Activated gamma-delta T cell treated with Interleukin-2 at 50 U/mL for 16 hours (primary cell): ENCODE measurements at places on chromosomes 3 and 15.

DNA sequence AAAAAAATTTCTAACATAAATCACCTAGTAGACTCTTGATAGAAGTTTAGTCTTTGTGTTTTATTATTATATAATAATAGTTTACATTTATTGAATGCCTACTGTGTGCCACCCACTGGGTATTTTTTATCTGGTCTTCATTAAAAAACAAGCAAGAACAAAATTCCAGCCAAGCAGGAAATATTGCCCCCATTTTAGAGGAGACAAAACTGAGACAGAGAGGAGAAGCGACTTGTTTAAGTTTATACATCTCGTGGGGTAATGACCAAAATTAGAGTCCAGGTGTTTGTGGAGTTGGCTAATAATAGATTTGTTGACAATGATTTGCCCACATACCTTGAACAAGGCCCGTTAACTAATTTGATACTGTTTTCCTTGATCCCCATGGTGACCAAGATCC is 33.1 kb upstream of the FBXL22 start:
- no peak for DNase-seq

DNA sequence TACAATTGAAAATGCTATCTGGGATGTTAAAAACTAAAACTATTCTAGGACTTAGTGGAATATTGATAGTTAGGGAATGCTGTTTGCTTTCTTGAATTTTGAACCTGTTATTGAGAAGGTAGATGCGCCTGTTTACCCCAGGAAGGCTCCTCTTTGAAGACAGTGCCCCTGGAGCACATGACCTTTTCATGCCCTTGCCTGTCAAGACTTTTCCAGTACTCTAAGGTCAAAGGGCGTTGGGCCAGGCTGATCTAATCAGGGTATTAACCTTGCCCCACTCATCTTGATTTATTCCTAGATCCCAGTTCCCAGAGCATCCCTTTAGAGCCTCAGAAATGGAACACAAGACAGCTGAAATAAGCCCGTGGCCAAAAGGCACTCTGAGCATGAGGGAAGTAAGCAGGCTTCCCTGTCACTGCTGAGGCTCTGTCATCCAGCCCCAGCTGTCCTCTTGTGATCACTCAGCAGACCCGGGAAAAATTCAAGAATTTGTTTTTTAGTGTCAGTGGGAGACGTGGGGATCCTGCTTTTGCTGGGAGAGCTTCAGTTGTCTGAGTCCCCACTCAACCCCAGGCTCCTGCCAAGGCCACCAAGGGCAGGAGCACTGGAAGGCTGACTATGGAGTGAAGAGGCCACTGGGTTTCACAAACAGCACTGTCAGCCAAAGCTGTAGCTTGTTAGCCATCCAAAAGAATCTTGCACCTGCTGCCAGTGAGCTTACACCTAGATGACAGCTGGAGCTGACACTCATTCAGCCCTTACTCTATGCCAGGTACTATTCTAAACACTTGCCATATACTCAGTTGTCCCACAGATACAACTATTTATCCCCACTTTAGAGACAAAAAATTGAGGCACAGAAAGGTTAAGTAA is 169.0 kb downstream of the PGPEP1L start:
- DNase-seq, result no peak

GRCh38 chr3:39317571-39318169 is 11.8 kb upstream of the CCR8 start:
- DNase-seq, result no peak

- no peak for DNase-seq
These were observed 1.4 kb downstream of the SRGAP3 start for GRCh38 chr3:9247941-9248521.

- no peak for DNase-seq
These were observed 2.8 kb downstream of the ACTL6A start for GRCh38 chr3:179565496-179565895.

DNA sequence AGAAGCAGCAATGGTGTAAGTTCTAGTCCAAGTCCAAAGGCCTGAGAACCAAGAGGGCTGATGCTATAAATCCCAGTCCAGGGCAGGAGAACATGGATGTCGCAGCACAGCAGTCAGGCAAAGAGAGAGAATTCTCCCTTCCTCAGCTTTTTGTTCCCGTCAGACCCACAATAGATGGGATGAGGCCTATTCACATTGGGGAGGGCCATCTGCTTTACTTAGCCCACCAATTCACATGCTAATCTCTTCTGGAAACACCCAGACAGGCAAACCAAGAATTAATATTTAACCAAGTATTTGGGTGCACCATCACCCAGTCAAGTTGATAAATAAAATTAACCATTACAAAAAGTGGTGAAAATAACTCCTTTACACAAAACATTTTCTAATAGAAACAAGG is 511.7 kb upstream of the UBE2E2 start:
- DNase-seq, result no peak

- no peak for DNase-seq
These were observed 37.4 kb upstream of the CCDC174 start for GRCh38 chr3:14614189-14614588.

GRCh38 chr15:73357999-73358665 is 10.6 kb downstream of the HCN4 start:
- DNase-seq, result no peak

DNA sequence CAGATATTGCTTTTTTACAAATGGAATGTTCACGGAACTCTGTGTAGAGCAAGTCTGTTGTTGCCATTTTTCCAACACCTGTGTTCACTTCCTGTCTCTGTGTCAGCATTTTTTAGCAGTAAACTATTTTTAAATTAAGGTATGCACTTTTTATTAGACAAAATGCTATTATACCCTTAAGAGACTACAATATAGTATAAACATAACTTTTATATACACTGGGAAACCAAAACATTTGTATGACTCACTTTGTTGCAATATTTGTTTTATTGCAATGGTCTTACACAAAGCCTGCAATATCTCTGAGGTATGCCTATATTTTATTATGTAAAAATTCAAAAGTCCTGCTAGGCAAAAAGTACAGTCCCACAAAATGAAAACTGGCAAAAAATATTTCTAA is 39.8 kb upstream of the FGF7 start:
- no peak for DNase-seq

GRCh38 chr3:40044487-40044886 is 235.1 kb downstream of the MYRIP start:
- DNase-seq, result no peak

- DNase-seq, result no peak
These were observed 191.6 kb upstream of the FAM3D start for GRCh38 chr3:58858126-58858525.

GRCh38 chr3:59480486-59480995 is 430.7 kb upstream of the CFAP20DC start:
- no peak for DNase-seq

DNA sequence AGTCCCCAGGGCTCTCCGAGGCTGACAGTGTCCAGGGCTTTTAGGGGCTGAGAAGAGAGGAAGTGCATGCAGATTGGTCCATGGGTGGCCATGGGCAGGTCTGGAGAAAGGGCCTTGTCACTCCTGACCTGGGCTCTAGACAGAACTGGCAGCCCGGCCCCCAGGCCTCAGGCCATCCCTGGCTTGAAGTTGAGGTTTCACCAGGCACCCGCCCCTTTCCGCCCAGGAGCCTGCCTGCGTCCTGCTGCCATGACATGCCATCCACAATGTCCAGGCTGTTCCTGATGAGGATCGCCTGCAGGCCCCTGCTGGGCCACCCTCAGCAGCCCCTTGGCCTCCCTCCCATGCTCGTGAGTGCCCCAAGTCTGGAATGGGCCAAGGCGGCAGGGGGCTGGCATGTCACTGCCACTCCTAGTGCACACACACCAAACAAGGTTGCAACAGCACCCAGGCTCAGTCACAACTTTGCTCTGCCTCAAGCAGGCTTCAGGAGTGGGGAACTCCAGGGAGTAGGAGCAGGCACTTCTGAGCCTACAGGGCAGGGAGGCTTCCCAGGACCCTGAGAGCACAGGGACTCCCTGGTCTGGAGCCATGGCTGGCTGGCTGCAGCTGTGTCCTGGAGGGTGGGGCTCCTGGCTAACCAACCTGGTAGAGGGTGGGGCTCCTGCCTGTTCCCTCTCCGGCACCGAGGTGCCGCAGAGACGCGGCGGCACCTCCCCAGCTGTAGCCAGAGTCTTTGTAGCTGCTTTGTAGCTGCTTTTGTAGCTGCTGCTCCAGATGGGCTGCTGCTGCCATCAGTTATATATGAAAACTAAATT is 1457.1 kb upstream of the GBE1 start:
- no peak for DNase-seq

- DNase-seq, result no peak
These were observed 211.9 kb downstream of the KCNAB1 start for GRCh38 chr3:156332304-156332703.

DNA sequence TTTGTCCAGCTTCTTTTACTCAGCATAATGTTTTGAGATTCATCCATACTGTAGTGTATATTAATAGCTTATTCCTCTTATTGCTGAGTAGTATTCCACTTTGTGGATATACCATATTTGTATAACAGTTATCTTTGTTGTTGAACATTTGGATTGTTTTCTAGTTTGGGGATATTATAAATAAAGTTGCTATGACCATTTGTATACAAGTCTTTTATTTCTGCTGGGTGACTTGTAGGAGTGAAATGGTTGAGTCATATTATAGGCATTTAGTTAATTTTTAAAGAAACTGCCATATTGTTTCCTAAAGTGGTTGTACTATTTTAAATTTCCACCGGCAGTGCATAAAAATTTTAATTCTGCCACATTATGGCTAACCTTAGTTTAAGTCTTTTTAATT is 53.4 kb downstream of the RPL39L start:
- DNase-seq, result no peak

DNA sequence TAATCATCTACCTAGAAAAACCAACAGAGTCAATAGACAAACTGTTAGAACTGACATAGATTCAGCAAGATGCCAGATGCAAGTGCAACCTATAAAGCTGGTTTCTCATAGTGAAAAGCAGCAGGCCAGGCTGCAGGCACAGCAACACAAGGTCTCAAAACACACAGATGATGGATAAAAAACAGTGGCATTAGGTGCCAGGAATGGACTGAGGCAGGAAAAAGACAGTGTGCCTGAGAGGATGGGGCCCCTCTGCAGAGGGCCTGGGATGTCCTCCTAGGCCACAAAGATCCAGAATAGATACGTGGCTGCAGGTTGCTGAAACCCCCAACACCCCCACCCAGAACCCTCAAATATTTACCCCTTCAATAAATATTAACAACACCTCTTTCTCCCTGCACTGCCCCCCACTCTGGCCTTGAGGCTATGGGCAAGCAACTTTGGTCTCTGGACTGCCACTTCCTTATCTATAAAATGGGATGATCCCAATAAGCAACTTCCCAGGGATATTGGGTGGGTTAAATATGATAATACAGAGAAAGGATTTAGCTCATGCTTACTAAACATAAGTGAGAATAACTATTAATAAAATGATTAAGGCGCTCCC is 35.2 kb upstream of the FGD5 start:
- DNase-seq, result no peak

- no peak for DNase-seq
These were observed 30.6 kb downstream of the CMTM7 start for GRCh38 chr3:32421991-32422859.

DNA sequence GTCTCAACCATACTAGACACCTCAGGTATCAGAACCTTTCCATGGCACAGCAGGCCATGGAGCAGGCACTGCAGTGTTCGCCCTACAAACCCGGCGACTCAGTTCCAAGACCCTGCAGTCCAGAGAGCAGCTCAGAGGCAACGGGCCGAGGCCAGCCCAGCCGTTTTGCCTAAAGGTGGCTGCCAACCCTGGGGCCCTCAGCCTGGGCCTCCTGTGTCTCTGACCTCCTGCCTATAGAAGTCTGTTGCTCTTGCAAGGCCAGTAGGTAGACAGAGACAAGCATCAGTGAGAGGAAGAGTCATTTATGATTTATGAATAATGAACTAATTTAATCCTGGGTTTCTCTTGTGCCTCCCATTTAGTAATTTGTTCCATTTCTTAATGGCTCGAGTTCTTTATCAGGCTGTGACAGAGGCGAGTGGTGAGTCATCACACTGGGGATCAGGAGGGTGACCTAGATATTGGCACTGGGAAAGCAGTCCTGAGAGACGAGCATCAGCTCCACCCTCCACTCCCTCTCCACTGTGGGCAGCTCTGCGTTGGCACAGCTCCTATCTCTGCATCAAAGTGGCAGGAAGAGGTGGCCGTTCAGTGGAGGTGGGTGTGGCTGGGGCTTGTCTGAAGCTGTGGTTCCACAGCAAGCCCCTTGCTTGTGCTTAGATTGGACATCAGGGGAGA is 79.8 kb downstream of the ABHD5 start:
- peak; percentile 9 for DNase-seq

DNA sequence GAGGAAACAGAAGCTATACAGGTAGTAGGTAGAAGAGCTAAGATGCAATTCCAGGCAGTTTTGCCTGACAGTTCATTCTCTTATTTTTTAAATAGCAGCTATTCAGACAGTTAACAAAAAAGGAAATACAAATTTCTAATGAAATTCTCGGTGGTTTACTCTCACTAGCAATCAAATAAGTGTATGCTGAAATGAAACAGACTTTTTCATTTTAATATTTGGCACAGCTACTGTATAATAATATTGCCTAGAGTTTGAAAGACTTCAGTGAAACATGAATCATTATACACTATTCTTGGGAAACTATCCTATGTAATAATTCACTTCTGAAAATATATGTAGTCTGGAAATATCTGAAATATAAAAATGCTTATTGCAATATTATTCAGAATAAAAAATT is 463.2 kb upstream of the AGTR1 start:
- no peak for DNase-seq

GRCh38 chr15:48596841-48597240 is 48.7 kb downstream of the FBN1 start:
- no peak for DNase-seq

DNA sequence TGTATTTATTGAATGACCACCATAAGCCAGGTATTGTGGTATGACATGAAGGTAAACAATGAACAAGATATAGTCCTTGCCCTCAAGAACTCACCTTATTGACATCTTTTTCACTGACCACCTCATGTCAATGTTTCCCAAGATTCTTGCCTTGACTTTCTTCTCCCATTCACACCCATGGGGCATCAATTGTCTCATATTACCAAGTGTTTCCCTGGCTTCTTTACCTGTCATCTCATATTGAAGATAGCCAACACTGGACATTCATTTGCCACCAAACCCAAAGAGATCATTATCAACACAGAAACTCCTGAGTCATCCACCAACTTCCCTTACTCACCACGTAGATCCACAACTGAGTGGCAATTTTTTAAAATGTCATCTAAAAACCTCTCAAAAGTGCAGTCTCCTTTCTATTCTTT is 2.2 kb downstream of the EFHB start:
- no peak for DNase-seq

DNA sequence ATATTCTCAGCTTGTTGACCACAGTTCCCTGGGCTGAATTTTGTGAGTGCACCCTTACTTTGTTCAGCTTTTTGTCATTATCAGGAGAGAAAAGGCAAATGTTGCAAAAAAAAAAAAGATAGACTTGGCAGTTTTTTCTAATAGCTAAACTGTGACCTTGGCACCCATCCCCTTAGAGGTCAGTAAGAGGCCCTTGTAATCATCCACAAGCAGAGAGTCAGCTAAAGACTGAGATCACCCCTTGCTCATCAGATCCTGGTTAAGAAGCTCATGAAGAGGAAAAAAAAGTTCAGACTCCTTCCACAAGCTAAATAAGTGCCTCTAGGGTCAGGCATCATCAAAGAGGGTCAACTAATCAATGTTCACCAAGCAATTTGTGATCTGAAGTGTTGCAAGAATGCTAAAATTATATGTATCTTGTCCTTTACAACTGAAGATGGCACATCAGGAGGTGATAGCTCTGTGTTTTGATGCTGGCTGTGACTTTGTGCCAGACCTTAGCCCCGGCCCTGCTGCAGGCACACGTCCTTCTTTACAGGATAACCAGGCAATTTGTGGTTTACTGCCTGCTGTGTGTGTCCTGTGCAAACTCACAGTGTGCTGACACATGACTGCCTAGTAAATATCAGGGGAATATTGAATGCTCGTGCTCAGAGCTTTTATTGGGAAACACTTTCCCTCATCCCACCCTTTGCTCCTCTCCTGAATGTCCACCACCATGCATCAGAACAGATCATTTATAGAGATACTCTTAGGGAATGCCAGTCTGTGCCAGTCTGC is 262.9 kb downstream of the IL5RA start:
- DNase-seq, result no peak
